ENCODE measurements at places on chromosomes 16 and 17.
A peak's percentile ranks its signal among the peaks of the same experiment; 100 is the strongest.

DNA sequence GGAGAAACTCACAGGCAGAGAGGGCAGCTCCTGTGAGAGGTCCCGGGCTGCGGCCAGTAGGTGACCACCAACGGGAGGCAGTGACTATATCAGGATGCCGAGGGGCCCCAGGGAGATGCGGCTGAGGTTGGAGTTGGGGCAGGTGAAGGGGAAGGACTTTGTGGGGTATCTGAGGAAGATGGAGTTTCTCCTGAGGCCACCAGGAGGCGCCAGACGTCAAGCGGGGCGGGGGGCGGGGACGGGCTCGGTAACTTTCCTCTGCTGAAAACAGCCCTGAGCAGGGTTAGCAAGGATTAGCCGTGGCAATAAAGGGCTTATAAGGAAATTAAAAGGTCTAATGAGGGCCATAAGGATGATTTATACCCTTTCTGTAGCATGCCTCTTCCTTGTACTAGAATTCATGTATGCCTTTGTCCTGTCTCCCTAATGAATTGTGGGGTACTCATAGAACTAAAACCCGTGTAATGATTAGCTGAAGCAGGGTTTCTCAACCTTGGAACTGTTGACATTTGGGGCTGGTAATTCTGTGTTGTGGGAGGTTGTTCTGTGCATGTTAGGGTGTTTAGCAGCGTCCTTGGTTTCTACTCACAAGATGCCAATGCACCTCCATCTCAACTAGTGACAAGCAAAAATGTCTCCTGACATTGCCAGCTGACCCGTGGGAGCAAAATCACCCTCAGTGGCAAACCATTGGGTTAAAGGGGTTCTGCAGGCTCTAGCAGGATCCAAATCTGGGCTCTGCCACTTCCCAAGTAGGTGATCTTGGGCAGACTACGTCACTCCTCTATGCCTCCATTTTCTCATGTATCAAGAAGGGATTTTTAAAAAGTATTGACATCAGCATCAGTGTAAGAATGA, 74.8 kb upstream of the GRIN2A start:
- DNase-seq = peak; percentile 26

DNA sequence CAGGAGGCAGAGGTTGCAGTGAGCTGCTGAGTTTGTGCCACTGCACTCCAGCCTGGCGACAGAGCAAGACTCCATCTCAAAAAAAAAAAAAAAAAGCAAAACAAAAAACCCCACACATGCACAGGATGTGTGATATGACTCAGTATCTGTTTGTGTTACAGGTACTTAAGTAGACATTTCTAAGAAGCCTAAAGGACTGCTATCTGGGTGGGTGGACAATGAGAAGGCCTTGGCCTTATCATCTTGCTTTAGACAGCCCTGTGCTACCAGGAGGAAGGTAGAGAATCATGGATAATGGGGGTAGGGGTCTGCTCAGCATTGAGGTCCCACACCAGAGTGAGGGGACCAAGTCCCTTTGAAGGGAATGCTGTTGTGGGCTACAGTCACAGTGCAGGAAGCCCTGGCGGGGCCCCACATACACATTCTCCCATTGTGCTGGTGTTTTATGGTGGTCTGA, 26.7 kb downstream of the PLD6 start:
- DNase-seq = no peak

DNA sequence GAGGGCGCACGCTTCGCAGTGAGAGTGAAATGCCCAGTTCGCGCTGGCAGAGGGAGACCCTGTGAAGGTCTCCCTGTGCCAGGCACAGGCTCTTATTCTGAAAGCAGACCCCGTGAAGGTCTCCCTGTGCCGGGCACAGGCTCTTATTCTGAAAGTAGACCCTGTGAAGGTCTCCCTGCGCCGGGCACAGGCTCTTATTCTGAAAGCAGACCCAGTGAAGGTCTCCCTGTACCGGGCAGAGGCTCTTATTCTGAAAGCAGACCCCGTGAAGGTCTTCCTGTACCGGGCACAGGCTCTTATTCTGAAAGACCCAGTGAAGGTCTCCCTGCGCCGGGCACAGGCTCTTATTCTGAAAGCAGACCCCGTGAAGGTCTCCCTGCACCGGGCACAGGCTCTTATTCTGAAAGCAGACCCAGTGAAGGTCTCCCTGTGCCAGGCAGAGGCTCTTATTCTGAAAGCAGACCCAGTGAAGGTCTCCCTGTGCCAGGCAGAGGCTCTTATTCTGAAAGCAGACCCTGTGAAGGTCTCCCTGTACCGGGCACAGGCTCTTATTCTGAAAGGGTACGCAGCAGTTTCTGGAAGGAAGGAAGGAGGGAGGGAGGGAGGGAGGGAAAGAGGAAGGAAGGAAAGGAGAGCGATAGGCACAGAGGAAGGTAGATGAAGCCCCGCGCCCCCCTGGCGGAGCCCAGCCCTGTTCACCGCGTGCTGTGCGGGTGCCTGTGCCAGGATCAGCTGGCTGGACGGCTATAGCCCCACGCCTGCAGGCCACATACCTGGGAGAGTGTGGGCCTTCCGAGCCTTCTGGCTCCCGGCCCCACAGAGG, 55.3 kb downstream of the WDR45B start:
- peak; percentile 94 for DNase-seq

- DNase-seq = peak; percentile 60
These were observed 1.3 kb downstream of the FUS start for GRCh38 chr16:31181102-31181830.

GRCh38 chr16:22139008-22139407, 23.3 kb upstream of the SDR42E2 start:
- no peak for DNase-seq

- DNase-seq = peak; percentile 41
These were observed 13.4 kb upstream of the TAC4 start for GRCh38 chr17:49861150-49861884.

- DNase-seq = peak; percentile 80
These were observed 139.4 kb upstream of the TBX2 start for GRCh38 chr17:61260071-61260797.

DNA sequence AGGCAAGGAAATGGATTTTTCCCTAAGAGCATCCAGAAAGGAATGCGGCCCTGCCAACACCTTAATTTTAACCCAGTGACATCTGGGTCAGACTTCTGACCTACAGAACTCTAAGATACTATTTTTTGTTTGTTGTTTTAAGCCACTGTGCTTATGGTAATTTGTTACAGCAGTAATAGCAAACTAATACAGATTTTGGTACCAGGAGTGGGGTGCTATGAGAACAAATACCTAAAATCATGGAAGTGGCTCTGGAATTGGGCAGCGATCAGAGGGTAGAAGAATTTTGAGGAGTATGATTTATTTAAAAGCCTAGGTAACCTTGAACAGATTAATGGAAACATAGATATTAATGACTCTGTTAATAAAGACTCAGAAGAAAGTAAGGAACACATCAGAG, 208.2 kb downstream of the ZNF423 start:
- no peak for DNase-seq

DNA sequence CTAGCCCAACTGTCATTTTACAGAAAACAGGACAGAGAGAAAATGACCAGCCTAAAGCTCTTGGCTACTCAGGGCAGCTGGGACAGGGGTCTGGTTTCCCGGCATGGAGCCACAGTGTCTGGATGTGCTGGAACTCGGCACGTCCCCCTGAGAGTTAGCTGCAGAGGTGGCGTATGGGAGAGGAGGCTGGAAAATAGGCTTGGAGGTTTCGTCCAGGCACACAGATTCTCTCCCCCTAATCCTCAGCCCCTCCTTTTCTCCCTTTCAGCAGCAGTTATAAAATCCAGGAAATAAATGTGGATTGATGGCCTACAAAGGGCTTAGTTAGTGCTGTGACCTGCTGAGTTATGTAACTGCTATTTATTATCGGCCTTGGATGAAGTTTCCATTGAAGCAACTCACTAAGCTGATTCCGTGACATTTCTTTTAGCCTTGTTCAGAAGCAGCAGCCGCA, 89.5 kb upstream of the TOB1 start:
- DNase-seq = peak; percentile 58

DNA sequence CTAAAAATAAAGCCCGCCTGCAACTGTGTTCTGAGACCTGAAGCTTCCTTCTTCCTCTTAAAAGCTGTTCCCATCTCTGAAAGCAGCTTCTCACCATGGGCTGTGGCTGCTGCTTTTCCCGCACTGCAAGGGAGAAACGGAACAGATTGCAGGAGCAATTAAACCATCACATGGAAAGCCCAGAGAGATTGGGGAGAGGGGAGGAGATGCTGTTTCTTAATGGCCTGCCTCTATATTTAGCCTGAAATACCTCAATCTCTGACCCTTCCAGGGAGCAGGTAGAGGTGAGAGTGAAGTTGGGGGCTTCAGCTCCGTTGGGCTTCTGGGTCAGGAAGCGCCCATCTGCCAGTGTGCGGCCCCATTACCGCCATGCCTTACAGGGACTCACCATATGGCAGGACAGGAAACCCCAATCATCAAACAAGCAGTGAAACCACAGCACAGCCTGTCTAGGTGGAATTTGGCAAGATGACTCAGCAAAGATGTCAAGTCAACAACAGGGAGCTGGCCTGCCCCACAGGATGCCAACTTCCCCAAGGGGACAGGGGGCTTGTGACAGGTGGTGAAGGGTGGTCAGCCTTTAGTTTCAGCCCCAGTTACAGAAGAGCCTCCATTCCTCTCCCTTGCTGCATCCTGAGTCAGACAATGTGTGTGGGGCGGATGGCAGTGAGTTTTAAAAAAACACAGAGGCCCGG, 286.6 kb upstream of the CCL2 start:
- DNase-seq = no peak

GRCh38 chr16:15913046-15913698, 24.8 kb upstream of the CEP20 start:
- DNase-seq = no peak

GRCh38 chr17:56798916-56799315, 34.8 kb downstream of the C17orf67 start:
- no peak for DNase-seq

- DNase-seq = no peak
These were observed 66.2 kb upstream of the CACNG3 start for GRCh38 chr16:24189941-24190340.

DNA sequence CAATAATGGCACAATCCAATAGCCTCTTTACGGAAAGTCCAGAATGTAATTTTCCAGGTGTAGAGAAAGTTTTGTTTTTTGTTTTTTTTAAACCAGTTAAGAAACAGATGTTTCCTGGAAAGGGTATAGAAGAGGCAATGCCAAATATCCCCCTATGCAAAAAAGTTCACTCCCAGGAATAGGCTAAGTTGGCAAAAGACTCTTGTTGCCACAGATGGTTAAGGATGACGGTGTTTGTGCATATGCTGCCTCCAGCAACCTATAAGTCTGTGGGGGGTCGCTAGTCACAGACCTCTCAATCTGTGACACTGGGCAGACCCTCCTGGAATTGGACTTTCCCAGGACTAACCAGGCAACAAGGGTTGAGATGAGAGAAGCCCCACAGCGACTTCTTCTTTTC, 20.9 kb upstream of the HP start:
- DNase-seq = no peak

DNA sequence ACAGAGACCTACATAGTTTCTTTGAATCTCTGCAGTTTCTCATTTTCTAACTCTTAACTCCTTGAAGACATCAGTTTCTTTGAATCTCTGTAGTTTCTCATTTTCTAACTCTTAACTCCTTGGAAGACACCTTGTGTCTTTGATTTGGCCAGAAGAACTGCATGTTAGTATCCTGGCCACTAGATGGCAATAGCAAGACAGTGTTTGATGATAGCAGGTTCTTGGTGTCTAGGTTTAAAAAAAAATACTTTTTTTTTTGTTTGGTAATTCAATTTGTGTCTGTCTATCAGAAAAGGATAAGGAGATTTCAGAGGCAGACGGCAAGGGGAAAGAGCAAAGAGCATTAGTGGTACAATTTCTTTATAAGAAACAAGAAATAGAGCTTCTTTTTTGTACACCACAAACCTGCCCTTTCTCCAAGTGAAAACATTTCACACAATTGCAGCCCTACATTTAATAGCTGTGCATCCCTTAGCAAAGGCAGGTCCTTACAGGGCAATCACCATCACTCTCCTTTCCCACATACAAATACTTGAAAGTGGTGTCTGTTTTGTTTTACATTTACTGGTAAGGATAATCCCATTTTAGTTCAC, 1324.9 kb upstream of the CDH8 start:
- DNase-seq = peak; percentile 63

DNA sequence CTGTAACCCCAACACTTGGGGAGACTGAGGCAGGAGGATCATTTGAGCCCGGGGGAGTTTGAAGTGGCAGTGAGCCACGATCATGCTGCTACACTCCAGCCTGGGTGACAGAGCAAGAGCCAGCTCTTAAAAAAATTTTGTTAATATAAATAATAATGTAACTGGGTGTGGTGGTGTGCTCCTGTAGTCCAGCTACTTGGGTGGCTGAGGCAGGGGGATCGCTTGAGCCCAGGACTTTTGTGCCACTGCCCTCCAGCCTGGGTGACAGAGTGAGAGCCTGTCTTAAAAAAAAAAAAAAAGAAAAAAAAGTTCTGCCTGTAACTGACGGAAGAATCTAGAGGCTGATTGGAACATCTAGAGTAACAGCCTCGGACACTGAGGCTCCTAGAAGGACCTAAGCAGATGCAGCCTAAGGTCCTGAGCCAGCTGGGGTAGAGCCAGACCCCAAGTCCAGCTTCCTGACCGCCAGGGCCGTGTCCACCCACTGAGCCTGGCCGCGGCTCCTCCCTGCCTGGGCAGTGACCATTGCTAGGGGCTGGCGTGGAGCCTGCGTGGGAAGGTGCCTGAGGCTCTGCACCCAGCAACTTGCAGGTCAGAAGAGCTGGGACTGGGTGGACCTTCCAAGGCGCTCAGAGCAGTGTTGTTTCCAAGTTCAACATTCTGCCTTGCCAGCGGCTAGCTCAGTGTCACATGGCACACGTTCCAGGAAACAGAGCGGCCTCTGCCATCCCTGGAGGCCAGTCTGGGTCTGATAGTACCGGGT, 209.4 kb upstream of the CIBAR2 start:
- DNase-seq = peak; percentile 98

DNA sequence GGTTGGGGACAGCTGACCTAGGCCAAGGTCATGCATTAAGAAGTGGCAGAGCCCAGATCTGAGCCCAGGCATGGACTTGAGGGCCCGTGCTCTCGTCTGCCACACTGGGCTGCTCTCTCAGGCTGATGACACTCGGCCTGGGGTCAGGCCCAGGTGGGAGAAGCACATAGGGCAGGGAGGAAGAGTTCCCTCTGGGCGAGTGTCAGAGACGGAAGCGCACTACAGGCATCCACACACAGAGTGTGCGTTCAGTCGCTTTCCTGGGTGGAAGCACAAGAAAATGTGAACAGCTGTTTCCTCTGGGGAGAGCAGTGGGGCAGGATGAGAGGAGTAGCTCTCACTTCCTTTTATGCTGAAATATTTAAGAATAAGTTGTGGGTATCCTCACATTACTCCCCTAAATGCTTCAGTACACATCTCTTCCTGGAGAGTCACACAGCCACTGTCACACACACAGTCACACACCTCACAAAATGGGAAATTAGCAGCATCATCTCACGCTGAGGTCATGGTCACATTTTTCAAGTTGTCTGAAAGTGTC, 59.7 kb downstream of the B9D1 start:
- peak; percentile 87 for DNase-seq

- peak; percentile 19 for DNase-seq
These were observed 22.6 kb downstream of the SMURF2 start for GRCh38 chr17:64639516-64639915.

- DNase-seq = no peak
These were observed 2.7 kb upstream of the METTL26 start for GRCh38 chr16:638836-639235.

DNA sequence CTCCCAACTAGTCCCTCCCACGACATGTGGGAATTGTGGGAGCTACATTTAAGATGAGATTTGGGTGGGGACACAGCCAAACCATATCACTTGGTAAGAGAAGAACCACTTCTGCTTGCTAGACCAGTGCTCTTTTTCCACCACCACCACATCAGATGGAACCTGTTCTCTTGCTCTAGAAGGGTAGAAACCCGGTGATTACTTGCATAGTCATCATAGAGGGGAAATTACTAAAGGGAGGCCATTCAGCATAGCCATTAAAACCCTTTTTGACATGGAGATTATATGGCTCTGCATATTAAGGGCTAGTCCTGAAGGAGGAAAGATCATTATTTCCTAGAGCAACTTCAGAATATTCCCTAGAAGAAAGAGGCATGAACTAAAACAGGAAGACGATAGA, 1188.0 kb downstream of the CDH11 start:
- no peak for DNase-seq
